ENCODE measurements at places on chromosomes 12 and 14.

DNA sequence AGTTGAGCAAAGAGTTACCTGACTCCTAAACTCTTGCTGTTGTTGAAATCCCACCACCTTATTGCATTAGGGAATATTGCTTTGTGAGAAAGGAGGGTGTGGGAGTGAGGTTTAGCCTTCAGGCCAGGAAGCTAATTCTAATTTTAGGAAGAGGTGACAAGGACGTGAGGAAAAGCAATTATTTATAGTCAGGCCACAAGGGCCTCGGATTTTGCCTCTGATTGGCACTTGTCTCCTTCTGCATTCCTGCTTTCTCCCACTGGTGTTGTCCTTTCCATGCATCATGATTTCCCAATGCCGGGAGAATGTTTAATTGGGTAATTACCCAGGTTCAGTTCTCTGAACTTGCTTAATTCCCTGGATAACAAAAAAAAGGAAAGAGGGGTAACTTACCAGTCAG is 37.9 kb upstream of the SLC38A2 start:
- no peak for DNase-seq

GRCh38 chr12:56321027-56321426 is 5.2 kb upstream of the CNPY2 start:
- no peak for DNase-seq

- DNase-seq, result no peak
Observed at GRCh38 chr12:131192951-131193350, 239.2 kb downstream of the ADGRD1 start.

GRCh38 chr14:58082491-58083098 is 69.4 kb downstream of the ARMH4 start:
- DNase-seq, result no peak

DNA sequence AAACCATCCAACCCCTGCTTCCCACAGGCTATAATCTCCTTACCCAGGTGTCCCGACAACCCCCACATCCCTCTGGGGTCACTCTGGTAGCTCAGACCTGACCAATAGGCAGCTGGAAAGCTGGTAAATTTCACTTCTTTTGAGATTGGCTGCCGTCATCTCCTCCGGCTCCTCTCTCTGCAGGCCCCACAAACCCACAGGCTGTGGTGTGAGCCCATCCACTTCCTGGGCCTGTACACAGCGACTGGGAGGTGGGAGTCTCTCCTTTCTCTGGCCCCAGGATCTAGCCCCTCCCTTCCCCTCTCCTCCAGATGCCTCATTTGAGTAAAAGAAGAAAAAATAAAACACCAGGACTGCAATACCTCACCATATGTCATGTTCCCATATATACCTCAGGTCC is 709 bp downstream of the INHBC start:
- DNase-seq, result no peak

DNA sequence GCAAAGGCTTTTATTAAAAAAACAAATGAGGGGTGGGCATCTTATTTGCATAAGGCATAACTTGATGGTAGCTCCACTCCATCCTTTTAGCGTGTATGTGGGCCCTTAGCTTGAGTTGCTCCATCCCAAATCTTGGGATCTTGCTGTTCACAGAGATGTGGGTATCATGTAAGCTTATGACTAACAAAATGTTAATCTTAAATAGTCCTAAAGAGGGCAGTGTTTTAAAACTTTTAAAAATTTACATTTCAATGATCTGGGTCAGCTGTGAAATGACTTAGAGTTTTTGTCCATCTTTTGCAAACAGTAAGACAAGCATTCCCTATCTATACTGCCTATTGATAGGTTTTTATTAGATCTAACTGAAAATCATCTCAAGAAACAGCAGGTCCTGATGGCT is 86.0 kb downstream of the SLCO1A2 start:
- DNase-seq, result peak; percentile 4

DNA sequence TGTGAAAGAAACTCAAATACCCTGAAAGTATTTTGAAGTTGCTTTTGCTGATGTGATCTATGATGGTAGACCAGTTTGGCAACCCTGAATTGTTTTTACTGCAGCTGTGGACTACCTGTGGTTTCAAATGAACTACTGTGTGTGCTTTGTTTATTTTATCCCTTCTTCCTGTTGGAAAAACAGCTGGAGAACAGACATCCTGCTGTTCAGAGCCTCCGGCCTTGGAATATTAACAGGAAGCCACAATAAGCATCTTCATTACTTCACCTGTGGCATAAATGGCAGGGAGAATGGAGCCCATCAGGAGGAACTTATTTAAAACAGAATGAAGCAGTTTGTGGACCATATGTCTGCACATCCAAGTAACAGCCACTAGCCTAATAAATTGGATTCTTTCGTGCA is 104.8 kb downstream of the DUSP6 start:
- DNase-seq, result no peak

DNA sequence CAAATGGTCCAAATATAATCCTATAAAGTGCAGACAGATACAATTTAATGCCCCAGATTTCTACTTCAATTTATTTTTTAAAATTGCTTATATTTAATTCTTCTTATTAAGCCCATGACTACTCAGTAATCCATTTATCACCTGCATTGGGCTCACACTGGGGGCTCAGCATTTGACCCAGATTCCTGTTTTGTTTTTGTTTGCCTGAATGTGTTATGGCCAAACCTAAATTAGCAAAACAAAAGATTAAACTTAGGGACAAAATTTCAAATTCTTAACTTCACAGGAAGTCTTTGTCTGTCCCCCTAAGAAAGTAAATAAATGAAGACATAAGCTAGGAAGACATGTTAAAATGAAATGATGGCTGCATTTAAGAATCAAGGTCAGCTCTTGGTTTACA is 322.3 kb downstream of the RMST start:
- DNase-seq, result no peak

GRCh38 chr12:81337886-81338285 is 260.0 kb downstream of the ACSS3 start:
- no peak for DNase-seq

GRCh38 chr12:6528539-6529235 is 5.6 kb upstream of the GAPDH start:
- DNase-seq, result no peak

DNA sequence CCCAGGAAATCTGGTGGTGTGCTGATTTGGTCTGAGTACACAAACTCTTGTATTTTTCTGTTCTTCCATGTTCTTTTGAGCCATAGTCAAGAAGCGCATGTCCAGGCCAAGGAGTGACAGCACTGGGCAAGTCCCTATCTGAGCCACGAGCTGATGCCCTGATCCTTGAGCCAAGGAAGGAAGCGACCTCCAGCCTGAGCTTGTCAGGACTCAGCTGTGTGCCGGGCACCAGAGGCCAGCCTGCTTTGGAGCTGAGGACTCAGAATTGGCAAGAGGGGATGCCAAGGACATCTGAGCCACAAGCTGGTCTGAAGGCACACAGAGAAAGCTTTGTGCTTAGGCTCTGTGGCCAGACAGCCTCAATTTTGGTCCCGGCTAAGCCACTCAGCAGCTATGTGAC is 52.6 kb downstream of the GALNT16 start:
- DNase-seq, result no peak

GRCh38 chr14:106120101-106120500 is 593.7 kb downstream of the TMEM121 start:
- DNase-seq, result no peak
